ENCODE measurements at places on chromosomes 1 and 21.

DNA sequence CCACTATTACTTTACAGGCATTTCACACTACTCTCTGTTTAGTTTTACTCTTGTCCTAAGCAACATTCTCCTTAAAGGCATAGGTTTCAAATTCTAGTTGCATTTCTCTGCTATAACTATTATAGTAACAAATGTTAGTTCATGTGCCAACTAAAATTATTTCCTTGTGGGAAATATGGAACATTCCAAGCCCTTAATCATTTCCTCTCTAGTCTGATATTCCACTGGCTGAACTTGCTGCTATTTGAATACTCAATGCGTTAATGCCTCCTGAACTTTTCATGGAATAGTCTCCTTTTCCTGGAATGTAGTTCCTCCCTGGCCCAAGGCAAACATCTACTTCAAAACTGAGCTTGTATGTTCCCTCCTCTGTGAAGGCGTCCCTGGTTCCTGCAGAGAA lies 19.3 kb upstream of the TBX19 start:
- DNase-seq = no peak

DNA sequence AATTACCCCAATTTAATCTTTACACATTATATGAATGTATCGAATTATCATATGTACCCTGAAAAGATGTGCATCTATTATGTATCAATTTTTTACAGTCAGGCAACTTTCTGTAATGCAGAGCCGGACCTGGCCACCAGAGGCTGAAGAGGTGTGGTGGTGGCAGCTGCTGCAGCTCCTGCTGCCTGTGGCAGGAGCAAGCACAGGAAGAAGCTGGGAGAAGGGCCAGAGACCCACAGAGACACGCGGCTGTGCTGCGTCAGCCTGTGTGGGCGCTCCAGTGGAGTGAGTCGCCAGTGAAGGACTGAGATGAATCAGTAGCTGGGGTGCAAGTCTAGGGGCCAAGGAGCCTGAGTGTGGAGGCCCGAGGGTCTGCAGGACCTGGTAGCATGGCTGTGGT lies 74.3 kb upstream of the COG2 start:
- no peak for DNase-seq

- no peak for DNase-seq
Measured at GRCh38 chr21:15928686-15929425, 199.1 kb downstream of the USP25 start.

- no peak for DNase-seq
Measured at GRCh38 chr1:228830185-228830953, 95.1 kb downstream of the RHOU start.

DNA sequence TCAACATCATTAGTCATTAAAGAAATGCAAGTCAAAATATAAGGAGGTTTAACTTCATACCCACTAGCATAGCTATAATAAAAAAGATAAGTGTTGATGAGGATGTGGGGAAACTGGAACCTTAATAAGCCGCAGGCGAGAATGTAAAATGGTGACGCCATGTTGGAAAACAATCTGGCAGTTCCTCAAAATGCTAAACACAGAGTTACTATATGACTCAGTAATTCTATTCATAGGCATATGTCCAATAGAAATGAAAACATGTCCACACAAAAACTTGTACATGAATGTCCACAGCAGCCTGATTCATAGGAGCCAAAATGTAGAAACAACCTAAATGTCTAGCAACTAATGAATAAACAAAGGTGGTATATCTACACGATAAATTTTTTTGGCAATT lies 23.2 kb downstream of the DDX59 start:
- DNase-seq = no peak

DNA sequence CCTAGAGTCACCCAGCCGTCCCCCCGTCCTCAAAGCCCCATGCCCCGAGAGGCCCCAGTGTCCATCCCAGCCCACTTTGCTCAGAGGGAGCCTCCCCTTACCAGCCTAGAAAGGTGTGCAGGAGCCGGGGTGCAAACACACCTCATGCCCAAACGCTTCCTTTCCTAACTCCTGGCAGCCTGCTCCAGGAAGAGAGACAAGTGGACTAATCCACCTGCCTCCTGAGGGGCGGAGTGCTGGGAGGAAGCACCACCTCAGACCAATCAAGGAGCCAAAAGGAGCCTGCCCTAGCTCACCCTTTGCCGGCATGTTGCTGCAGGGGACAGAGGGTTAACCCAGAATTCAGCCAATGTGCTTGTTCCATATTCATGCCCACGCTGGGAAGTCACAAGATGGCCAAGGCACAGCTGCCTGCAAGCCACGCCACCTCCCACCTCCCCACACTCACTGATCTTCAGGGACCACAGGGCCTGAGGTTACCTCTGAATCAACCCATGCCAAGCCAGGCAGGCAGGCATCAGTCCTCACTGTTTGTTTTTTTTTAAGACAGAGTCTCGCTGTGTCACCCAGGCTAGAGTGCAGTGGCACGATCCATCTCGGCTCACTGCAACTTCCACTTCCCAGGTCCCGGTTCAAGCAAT lies 27.8 kb downstream of the PLEKHA6 start:
- DNase-seq = no peak

DNA sequence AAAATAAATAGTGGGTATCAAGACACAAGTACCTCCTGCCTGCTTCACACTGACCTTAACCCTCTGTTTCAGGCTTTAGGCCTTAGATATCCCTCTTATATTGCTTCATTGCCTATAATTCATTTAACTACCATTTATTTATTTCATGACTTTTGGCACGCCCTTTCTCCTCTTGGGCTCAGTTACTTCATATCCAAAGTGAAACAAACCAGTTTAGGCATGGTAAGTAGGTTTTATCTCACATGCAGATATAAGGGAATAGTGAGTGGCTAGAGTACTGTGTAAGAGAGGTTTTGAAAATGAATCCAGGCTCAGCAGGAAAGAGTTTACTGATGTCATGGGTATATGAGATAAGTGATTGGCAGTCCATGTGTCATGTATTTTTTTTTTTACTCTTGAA lies 69.8 kb upstream of the BEND5 start:
- DNase-seq = no peak

GRCh38 chr1:15680131-15680530 lies 4.0 kb upstream of the PLEKHM2 start:
- DNase-seq = no peak

GRCh38 chr1:31441073-31441472 lies 28.1 kb downstream of the SERINC2 start:
- no peak for DNase-seq

DNA sequence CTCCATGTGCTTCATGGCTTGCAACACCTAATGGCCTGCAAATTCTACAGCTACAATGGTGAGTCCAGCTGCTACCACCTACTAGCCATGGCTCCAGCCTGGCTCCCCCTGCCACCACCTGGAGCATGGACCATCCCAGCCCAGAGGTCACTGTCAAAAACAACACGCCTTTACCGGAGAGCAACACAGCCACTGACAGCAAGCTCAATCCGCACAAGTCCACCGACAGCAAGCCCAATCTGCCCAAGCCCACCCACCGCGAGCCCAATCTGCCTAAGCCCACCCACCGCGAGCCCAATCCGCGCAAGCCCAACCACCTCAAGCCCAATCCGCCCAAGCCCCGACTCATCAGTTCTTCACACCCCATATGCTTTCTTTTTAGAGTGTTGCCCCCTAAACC lies 128.2 kb downstream of the KIF26B start:
- no peak for DNase-seq

- no peak for DNase-seq
Measured at GRCh38 chr1:228512781-228513198, 25.6 kb downstream of the RNF187 start.

GRCh38 chr1:69410893-69411292 lies 156.8 kb upstream of the LRRC7 start:
- DNase-seq = no peak

DNA sequence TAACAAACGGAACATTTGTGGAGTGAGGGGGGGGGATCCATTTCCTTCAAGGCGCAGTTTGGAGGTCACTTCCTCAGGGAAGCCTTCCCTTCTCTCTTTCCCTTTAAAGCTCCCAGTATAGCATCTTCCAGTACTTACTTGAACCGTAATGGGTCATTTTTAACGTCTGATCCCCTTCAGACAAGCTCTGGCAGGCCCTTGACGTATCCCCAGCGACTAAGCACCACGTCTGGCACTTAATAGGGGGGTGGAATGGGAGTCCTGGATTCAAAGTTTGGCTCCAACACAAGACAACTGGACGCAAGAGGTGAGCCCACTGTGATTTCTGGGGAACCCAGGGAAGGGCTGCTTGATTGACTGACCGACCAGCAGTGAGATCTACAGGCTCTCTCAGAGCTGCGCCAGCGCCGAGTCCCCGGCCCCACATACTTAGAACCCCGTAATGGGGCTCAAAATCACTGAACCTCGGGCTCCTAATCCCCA lies 441 bp downstream of the YARS1 start:
- no peak for DNase-seq
